ENCODE measurements at places on chromosomes 2 and 18. TPM values are rescaled to one million over a fixed set of nuclear protein-coding genes. Genes with fewer than 3 reads are reported as not detected.
A peak's percentile ranks its signal among the peaks of the same experiment; 100 is the strongest.

- no peak for DNase-seq
Measured at GRCh38 chr2:109134741-109135358, 5.8 kb downstream of the SH3RF3 start.

GRCh38 chr2:64866797-64867196 lies 122.4 kb upstream of the SLC1A4 start:
- DNase-seq = no peak

DNA sequence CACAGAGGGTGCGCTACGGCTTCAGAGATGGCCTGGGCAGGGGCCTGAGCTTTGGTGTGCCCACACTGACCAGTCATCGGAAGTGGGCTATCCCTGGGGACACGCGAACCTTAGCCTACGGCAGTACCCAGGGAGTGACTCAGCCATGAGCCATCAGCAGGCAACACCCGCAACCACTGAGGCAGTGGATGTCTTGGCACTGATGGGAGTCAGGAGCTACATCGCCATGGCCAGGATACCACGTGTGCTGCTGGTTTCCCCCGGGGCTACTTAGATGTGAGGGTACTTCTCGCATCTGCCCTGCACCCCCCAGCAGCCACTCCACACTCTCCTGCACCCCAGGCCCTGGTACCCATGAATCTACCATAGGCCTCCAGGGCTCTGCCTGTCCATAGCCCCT lies 12.8 kb upstream of the HPCAL1 start:
- DNase-seq = no peak

- no peak for DNase-seq
Measured at GRCh38 chr18:54852780-54853675, 24.8 kb downstream of the RAB27B start.

DNA sequence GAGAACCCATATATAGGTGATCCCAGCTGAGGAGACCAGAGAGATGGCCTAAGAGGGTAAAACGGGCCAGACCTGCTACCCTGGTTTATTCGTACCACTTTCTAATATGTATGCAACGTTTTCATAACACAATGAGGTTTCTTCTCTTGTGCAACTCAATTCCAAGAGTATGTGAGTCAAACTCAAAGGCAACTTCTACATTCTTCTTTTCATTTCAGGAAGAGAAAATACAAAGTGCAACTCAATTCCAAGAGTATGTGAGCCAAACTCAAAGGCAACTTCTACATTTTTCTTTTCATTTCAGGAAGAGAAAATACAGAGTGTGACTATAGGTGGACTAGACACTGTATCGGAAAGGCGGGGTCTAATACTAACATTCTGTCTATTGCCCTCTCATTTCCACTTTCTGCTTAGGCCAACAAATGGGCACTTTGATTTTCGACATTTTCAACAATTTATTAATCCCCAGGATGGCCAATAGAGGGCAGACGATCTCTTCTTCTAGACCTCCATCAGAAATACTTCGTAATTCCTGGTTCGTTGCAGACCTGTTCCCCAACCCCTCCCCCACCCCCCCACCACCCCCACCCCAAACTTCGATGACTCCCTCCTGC lies 3.7 kb upstream of the CRIM1 start:
- peak; percentile 27 for DNase-seq

DNA sequence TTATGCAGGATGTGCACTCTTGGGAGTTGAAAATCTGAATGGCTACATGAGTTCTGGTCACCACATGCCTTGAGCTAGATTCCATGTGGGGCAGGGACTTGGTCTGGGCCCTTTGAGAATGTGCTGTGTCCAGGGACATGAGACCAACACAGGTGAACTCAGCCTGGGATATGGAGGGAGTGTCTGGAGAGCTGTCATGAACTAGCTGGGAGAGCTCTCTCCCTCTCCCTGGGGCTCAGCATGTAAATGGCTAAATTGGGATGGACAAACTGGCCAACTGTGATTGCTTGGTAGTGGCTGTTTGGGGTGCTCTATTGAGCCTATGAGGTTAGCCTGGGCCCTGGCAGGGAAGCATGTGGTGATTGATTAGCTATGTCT lies 105.1 kb upstream of the HS6ST1 start:
- DNase-seq = no peak

DNA sequence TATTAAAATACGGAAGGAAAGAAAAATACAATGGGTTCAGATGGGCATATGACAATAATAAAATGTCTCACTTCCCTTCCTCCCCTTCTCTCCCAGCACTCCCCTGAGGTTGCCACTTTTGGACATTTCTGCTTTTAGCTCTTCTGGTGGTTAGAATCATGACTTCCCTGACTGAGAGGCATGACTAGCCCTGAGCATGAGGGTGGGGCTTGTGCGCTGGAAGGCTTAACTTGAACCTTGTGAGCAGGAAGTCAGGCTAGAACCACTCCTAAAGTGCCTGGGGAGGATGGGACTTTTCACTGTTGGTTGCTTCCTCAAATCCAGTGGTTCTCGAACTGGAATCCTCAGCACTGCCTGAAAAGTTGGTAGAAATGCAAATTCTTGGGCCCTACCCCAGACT lies 19.7 kb upstream of the ARHGAP25 start:
- no peak for DNase-seq

- DNase-seq = no peak
Measured at GRCh38 chr2:7378591-7378990, 461.4 kb downstream of the RNF144A start.

- DNase-seq = no peak
Measured at GRCh38 chr18:57352761-57353136, 392 bp downstream of the ST8SIA3 start.

- DNase-seq = no peak
Measured at GRCh38 chr2:190875891-190876290, 4.7 kb upstream of the GLS start.

Gene TBR1
- not detected for total RNA-seq

Gene SIX3
- 0.52 TPM for total RNA-seq

Gene LBX2
- total RNA-seq = 2.3 TPM

Gene ZNF385B
- total RNA-seq = not detected
